ENCODE measurements at places on chromosomes 11 and 22.

GRCh38 chr11:67029146-67029545 lies 6.2 kb downstream of the SYT12 start:
- DNase-seq = no peak

GRCh38 chr11:17766073-17766359 lies 31.4 kb downstream of the KCNC1 start:
- DNase-seq = no peak

GRCh38 chr11:1382831-1383607 lies 6.7 kb upstream of the BRSK2 start:
- peak; percentile 95 for DNase-seq

- DNase-seq = no peak
These were observed 2.3 kb upstream of the OR10G7 start for GRCh38 chr11:124043420-124043819.

DNA sequence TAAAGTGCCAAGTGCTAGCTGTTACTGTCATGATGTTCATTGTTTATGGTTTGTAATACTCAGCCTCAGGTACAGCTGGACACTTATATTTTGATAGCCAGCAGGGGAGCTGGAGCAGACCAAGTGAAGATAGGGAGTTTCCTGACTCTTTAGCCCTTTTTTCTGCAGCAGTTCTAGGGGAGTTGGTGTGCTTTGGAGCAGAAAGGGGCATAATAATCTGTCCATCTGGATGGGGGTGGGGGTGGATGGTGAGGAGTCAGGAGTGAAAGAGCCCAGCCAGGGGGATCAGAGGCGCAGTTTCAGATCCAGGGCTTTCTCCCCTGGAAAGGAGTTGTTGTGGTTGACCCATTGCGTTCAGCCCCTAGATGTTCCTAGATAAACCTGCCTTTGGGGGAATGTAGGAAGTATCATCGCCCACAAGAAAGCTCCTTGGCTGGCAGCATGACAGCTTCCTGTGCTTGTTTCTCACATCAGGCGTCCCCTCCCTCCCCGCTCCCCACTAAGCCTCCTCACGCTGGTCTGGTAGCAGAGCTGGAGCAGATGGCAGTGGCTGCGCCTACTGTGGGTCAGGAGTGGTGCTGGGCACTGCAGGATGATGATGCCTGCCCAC lies 41.9 kb downstream of the MED15 start:
- DNase-seq = peak; percentile 26

DNA sequence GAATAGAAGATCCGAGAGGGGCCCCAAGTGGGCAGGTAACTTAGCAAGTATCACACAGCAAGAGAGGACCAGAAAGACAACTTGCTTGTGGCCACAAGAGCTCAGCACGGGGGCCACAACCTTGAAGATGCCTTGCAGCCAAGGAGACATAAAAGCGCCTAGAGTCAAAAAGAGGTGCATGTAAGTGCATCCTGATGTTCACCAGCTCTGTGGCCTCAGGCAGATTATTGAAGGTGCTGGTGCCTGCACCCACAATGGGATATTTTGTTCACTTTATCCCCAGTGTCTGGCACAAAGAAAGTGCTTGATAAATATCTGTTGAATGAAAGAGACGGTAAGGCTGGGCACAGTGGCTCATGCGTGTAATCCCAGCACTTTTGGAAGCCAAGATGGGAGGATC lies 106.0 kb upstream of the ASPHD2 start:
- no peak for DNase-seq

DNA sequence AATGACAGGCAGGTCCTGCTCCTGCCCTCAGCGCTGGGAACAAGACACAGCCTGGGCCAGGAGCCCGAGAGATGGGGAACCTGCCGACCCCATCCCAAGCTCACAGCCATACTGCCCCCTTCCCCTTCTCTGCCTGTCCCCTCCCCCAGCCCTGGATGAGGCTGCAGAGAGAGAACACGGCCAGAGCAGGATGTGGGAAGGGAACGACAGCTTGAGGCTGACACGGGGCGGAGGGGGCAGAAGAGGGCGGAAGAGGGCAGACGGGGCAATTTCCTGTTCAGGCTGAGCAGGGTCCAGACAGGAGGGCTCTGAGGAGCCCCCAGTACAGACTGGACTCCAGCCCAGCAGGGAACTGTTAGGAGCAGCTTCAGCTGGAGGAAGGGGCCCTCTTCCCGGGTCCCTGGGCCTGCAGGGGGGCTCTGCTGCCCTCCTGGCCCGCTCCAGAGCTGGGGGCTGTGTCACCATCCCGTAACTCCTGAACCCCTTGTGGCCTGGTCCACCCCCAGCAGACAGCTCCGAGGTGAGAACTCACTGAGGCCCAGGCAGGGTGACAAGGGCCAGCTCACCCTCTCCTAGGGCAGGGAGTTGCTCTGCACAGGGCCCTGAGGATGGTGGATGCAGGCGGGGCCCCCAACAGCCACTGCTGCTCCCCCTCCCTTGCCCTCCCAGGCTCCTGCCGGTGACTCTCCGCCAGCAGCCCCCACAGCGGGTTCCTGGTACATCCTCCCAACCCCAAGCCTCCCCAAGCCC lies 5.7 kb downstream of the CTSD start:
- no peak for DNase-seq

- DNase-seq = no peak
These were observed 114.0 kb downstream of the ZNF280B start for GRCh38 chr22:22394591-22394990.

GRCh38 chr11:12674936-12675696 lies 895 bp downstream of the TEAD1 start:
- DNase-seq = no peak

- DNase-seq = no peak
These were observed 79.1 kb downstream of the RDX start for GRCh38 chr11:110217223-110217877.

DNA sequence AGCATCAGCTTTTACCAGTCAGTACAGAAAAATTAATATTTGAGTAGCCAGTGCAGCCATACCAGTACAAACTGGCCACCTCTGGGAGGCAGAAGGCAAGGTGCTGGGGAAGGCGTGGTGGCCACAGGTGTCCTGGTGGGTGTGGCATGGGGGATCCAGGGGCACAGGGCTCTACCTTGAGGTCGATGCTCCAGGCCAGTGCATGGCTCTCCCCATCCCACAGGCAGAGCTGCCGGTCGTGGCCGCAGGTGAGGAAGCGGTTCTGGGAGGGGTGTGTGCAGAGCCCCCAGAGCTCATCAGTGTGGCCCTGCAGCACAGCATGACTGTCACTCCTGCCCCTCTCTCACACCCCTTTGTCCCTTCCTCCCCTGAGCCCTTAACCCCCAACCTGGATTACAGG lies 3.8 kb upstream of the MTA2 start:
- no peak for DNase-seq

DNA sequence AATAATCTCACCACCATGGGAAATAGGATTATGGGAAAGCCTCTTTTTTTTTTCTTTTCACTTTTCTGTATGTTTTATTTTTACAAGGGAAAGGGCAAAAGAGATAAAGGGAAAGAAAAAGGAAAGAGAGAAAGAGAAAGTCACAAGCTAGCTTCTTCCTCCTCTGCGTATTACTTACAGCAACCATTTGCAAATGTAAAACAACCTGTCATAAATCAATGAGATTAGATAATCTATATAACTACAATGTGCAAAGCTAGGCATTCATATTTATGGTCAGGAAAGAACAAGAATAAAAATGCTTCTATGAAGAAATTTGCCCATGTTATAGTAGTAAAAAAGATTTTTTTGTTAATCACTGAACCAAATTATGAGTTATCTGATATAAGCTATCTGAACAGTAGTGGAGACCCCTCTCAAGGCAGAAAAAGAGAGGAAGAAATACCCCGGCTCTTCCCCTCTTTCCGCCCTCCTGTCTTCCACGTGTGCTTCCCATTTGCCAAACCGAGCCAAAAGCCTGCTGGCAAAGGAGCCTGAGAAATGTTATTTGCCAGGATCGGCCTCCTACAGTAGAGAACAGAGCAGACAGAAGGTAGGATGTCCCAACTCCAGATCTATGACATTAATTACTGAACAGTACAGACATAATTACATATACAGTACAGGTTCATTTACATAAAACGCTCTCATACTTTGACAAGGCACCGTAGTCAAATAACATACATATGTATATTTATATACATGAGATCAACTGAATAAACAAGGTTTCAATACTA lies 50.2 kb downstream of the ARHGAP32 start:
- DNase-seq = no peak

GRCh38 chr11:54979375-54979774 lies 272.7 kb downstream of the OR4A5 start:
- no peak for DNase-seq

DNA sequence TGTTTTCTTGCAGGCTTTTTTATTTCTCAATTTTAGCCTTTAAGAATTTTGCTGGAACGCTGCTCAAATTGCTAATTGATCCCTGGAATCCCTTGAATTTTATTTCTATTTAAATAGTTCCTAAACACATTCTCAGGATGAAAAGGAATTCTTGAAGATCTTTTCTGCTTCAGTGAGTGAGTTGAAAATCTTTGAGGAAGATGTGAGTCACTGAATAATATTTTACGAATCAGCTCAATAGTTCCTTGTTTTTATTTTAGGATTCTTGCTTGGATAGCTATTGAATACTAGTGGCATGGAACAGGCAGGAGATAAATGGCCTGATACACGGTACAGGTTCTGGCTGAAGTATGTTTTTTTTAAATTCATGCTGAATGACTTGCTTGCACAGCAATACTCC lies 194.6 kb upstream of the CCDC90B start:
- DNase-seq = no peak

GRCh38 chr11:93498641-93499040 lies 44.5 kb downstream of the SMCO4 start:
- no peak for DNase-seq

- no peak for DNase-seq
These were observed 48.0 kb upstream of the CARS1 start for GRCh38 chr11:3104961-3105790.

DNA sequence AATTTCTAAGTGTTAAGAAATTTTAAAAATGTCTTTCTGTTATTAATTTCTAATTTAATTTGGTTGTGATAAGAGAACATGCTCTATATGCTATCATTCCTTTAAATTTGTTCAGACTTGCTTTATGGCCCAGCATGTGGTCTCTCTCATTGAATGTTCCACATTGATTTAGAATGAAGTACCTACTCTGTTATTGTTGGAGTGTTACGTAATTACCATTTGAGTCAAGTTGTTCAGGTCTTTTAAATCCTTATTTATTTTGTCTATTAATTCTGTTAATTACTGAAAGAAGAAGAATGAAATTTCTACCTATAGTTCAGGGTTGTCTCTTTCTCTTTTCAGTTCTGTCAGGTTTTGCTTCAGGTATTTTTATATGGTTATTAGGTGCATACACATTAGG lies 57.0 kb downstream of the PRMT3 start:
- no peak for DNase-seq

DNA sequence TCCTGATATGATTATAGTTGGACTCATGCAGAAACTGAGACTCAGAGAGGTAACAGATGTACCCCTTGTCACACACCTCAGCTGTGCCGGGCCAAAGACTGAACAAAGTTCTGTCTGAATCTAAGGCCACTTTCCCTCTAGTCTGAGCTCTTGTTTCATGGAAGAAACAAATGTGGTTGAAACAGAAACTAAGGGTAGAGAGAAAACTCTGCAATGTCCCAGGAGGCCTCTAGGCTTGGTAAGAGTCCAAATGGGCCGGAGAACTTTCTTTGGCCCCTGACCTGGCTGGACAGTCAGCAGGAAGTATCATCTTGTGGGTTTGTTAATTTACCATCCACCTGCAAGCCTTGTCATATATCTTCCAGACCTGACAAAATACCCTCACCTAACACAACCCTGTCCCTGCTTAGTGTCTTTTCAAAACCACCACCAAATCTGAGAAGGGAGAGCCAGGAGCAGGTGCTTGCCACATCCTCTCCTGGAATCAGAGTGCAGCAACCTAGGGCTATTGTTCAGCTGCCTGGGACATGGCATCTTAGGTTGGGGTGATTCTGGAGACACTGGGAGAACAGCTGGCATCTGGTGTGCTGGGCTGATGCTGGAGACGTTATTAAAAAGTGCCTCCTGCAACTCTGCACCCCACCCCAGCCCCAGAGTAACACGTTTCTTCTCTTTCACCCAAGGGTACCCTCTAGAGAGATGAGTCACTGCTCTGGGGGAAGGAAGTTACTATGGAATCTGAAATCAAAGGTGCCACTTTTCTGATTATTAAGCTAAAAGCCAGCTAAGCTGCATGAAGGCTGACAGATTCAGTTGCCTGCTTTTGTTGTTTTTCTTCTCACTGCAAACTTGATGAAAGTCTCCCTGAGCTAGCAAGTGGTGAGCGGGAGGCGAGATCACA lies 126.3 kb upstream of the TIMP3 start:
- no peak for DNase-seq

- no peak for DNase-seq
These were observed 40.7 kb downstream of the JHY start for GRCh38 chr11:122923302-122923701.

GRCh38 chr11:70608568-70609470 lies 210.5 kb downstream of the CTTN start:
- peak; percentile 13 for DNase-seq

GRCh38 chr11:92308366-92308765 lies 83.7 kb downstream of the FAT3 start:
- DNase-seq = no peak

GRCh38 chr11:65558002-65558929 lies at the start of gene LTBP3:
Gene LTBP3, minus strand, starts transcription at chr11:65558359. Its CDS starts 400 bp downstream, at chr11:65557959.
- DNase-seq = peak; percentile 86

DNA sequence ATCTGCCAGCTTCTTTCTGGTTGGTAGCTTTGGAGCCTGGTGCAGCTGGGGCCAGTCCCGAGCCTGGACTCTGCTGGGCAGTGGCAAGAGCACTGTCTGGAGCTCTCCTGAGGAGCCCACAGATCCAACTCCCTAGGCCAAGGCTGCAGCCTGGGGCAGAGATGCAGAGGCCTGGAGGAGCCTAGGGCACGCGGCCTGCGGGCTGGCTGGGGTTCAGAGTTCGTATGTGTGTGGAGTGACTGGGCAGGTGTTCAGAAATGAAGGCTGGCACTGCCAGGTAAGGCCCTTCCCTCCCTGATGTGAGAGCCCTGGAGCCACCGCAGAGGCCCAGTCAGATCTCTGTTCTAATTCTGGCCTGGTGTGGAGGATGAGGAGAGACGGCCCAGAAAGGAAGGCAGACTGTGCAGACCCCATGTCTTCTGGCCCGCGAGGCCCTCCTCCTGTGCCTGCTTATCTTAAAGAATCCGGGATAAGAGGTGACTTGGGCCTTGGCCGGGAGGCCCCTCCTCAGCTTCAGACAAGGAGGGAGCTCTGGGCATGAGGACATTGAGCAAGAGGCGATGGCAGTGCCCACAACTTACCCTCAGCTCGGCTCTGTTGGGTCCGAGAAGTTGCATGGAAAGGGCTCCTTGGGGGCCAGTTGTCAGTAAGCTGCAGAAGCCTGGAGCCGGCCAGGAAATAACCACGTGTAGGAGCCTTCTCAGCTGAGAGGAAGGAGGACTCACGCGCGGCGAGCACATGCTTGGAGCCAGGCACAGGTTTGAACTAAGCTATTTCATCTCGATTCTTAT lies 62.2 kb upstream of the B3GAT1 start:
- DNase-seq = no peak

- no peak for DNase-seq
These were observed 10.0 kb downstream of the TRIM44 start for GRCh38 chr11:35672608-35673007.

GRCh38 chr11:123775289-123775688 lies 21.0 kb upstream of the OR6X1 start:
- no peak for DNase-seq

GRCh38 chr22:26646158-26646557 lies 11.2 kb upstream of the MIAT start:
- DNase-seq = no peak
